ENCODE measurements at places on chromosomes 7 and 10.

GRCh38 chr7:100888988-100889750 lies at the start of gene UFSP1:
UFSP1 (minus strand) TSS chr7:100889715; CDS start chr7:100889271, 444 bp downstream.
- DNase-seq: no peak

GRCh38 chr7:127391591-127392181 lies 822 bp downstream of the ZNF800 start:
- no peak for DNase-seq

- DNase-seq: no peak
Measured at GRCh38 chr7:95264363-95264891, 59.9 kb downstream of the PON1 start.

- no peak for DNase-seq
Measured at GRCh38 chr7:107427462-107427861, 42.4 kb upstream of the GPR22 start.

GRCh38 chr7:20647908-20648776 lies 32.7 kb downstream of the ABCB5 start:
- no peak for DNase-seq
